ENCODE measurements at places on chromosomes 7 and 10.

GRCh38 chr10:86849181-86849894 lies 92.9 kb downstream of the BMPR1A start:
- peak; percentile 13 for DNase-seq

GRCh38 chr10:24444337-24444736 lies 235.4 kb downstream of the KIAA1217 start:
- DNase-seq, result peak; percentile 52

DNA sequence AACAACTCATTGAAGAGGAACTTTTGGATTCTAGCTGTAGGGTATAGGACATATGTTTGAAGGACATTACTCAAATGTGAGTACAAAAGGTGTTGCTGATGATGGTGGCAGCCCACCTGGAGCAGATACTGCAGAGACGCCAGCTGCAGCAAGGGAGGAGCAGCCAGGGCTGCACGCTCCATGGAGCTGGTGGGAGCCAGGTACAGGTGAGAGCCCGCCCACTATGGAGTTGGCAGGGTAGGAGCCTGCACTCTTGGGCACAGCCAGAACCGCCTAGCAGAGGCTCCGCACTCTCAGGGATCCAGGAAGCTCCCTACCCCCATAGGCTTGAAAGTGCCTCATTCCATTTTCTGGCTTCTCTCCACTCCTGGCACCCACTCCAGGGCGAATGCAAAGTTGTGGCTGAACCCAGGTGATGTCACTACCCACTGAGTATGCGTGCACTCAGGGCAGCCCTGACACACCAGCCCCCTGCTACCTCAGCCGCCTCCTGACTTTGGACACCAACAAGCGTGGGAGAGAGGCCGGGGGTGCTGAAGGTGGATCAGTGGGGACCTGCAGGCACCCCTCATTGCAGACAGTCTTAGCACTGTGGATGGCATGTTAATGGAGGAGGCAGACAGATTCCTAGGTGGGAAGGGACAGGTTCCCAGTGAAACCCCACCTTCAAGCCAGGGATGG lies 761.1 kb downstream of the IPMK start:
- DNase-seq, result no peak

DNA sequence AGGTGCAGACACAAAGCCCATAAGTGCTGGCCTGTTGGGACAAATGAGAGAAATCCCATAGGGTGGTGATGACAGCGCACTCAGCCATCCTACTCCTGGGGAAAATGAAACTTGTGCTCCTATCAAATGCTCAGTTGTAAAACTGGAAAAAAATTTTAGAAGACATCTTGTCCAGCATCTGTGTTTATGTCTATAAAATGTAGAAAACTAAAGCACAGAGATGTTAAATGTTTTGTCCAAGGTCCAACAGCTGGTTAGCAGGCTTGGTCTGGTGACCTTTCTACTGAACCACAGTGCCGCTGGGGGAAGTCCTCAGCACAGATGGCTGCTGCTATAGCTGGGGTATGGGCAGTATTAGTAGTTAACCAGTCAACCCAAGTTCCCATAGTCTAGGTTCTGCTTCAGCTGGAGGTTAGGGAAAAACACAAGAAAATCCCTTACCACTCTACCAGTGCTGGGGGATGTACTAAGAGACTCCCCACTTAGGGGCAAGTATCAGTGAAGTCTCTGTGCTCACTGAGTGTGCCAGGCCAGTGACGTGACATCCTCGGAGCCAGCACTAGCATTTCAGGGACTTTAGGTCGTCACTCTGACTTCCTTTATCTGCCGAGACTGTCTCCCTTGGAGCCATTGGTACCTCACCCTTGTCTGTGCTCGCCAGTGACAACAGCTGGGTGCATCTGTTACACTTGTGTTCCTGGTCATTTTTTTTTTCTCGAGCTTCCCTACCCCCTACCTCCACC lies 1.9 kb downstream of the TSPAN33 start:
- no peak for DNase-seq

- no peak for DNase-seq
Measured at GRCh38 chr10:63106111-63106755, 26.9 kb upstream of the NRBF2 start.

DNA sequence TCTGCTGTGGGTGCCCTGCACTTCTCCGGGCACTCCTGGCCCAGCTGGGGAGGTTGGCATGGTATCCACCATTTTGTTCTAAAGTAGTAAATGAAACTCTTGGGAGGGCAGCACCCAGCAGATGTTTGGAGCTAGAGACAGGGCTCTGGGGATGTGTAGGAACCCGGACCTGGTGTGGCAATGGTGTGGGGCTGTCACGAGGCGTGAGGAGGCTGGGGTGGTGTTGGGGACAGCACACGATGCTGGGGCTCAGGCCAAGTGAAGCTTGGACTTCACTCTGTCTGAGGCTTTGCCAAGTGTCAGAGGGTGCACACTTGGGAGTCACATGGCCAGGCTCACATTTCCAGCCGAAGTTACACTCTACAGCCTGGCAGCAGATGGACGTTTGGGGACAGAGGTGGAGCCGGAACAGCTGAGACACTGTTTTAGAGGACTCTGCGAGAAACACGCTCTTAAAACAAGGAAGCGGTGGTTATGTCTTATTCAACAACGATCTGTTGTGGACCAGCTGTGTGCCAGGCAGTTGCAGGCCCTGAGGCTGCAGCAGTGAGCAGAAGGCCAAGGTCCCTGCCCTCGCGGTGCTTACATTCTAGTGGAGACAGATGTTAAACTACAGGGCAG lies 118.2 kb downstream of the CUX1 start:
- no peak for DNase-seq

DNA sequence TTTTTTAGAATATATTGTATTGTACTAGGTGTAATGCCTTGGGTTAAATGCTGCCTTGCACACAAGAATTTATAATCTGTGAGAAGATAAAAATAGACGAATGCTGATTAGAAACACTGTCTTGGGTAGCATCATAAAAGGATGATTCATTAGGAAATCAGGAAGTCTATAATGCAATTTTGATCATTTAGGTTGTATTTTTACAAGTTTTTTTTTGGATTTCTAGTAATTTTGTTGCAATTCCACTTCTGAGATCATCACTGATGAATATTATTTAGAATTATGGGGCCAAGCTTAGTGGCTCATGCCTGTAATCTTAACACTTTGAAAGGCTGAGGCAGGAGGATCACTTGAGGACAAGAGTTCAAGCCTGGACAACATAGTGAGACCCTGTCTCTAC lies 29.6 kb downstream of the WBP1L start:
- no peak for DNase-seq

DNA sequence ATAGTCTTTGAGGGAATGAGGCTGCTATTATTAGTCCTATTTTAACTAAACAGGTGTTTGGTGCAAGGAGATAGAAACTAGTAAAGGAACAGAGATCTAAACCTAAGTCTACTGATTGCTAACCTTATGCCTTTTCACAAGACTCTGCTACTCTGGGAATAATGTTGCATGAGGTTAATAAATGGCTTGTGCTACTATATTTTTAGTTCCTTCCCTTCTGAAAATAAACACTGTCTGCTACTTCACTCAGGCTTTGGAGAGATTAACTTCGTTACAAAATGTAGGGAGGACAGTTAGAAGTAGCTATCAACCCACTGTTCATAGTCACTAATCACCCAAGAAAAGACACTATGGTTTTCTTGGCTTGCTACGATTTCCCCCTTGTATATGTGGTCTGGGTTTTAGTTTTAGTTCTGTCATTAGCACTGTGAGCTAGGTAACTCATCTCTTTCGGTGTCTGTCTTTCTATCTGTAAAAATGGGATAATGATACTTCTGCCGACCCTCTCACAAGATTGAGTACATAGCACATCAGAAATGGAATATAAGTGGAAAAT lies 296.2 kb downstream of the LRRTM3 start:
- DNase-seq, result no peak

- DNase-seq, result no peak
Measured at GRCh38 chr10:12657489-12657888, 308.1 kb downstream of the CAMK1D start.

DNA sequence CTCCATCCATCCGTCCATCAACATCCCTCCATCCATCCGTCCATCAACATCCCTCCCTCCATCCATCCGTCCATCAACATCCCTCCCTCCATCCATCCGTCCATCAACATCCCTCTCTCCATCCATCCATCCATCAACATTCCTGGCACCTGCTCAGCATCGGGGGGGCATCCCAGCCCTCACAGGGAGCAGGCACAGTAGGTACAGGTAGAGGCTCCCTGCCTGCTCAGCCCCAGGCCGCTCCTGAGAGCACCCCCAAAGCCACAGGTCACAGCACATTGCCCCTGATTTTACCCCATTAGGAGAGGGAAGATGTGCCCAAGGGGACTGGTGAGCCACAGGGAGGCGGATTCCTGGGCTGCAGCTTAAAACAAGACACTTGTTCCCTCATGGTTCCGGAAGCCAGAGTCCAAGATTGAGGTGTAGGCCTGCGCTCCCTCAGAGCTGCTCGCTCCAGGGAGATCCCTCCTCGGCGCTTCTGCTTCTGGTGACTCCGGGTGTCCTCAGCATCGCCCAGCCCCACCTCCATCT lies 21.1 kb upstream of the CFAP46 start:
- DNase-seq, result no peak

DNA sequence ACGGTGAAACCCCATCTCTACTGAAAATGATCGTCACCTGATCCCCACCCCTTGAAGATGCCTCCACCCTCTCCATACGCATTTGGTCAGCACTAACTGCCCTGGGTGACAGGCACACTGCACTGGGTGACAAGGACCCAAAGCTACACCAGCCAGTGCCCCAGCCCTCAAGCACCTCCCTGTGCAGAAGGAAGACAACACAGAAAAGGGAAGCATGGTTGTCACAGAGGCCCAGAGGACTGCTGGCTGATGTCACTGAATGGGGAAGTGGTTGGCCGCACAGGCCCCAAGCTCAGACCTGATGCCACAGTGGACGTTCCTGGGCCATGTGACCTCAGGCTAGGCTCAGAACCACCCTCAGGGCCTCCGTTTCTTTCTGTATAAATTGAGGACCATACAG lies 4.2 kb upstream of the PILRA start:
- DNase-seq, result no peak

DNA sequence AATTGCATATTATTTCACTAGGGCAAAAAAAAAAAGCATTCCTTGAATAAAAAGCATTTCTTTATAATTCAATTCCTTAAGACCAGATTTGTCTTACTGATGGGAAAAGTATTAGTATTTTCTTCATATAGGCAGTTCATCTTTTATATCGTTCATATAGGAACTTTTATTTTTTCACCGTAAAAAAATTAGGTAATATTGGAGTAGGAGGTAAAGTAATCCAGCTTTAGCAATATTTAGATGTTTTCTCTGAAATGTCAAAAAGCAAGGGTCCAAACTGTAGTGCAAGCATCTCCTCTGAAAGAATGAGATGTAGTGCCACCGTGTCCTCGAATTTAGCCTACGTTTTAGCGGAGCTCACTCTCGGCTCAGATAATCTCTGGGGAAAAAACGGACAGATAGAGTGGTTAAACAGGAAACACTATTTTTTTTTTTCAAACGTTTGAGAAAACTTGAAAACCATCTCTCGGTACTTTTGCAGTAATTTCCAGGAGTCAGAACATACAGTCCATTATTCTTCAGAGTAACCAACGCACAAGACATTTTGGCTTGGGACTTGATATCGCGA lies 5.5 kb upstream of the SPAG6 start:
- no peak for DNase-seq

- DNase-seq, result no peak
Measured at GRCh38 chr10:73131301-73131700, 21.0 kb downstream of the NUDT13 start.

- no peak for DNase-seq
Measured at GRCh38 chr10:44966129-44966815, 6.7 kb downstream of the RASSF4 start.

- no peak for DNase-seq
Measured at GRCh38 chr7:98808751-98809460, 60.9 kb downstream of the TMEM130 start.

DNA sequence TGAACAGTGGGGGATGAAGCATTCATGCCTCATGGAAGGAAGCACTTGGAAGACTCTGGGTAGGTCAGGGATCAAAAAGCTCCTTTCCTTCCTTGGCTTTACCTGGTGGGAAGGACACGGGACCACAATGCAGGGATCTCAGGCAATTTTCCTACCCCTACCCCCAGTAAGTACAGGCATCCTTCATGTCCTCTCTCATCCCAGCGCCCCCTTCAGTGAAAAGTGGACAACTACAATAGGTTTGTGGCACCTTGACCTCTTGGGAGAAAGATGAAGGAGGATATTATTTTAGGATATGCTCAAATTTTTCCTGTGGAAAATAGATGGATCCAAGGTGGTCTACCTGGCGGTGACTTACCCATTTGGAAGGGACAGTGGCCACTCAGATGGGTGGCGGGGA lies 16.5 kb downstream of the AFAP1L2 start:
- no peak for DNase-seq

- no peak for DNase-seq
Measured at GRCh38 chr10:29634764-29635625, at the start of gene SVIL. Gene SVIL (minus strand): TSS chr10:29634971. CDS start chr10:29555058, 79,913 bp downstream.

- DNase-seq, result no peak
Measured at GRCh38 chr7:151248346-151249033, at the start of gene SMARCD3. Gene SMARCD3 (minus strand): TSS chr7:151248694. CDS start chr7:151248562, 132 bp downstream.

DNA sequence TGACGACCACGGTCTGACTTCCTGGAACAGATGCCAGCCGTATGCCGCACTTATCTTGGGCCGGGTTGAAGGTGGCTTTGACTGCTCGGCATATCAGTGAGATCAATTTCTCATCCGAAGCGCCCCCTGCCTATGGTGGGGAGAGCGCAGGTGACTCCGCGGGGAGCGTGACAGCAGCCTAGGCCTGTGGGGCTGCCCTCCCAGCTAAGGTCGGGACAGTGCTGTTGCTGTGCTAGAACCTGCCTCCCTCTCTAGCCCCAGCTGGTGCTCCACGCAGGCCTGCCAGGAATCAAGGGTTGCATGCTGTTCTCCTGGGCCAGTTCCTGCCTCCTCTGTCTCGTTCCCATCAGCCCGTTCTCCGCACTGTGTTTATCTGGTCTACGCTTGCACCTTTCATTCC lies 49.8 kb downstream of the PODXL start:
- DNase-seq, result no peak

DNA sequence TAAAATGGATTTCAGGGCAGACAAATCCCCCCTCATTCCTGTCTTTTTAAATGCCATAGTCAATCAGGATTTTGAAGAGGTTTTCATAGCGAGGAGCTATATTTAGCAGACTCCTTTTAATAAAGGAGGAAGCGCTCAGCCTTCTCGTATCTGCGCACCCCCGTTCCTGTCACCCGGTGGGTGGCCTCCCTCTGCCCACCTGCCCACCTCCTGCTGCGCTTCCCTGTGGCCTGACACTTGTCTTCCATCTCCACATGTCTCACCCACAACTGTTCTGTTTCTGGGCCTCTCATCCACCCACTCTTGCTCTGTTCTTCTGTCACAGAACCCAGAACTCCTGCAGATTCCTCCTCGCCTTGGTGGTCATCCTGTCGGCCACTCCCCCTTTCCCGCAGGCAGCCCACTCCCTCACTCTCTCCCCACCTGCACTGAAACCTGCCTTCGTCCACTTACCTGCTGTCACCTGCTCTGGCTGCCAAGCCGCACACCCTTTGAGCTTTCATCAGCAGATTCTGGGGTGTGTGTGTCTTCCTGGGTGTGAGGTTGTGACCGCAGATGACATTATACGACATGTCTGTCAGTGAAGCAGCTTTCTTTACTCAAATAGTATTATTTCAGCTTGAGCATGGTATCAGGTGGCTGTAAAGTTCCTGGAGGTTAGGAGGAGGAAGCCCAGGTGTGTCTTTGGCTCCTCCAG lies 163.5 kb upstream of the AGK start:
- no peak for DNase-seq

Data from activated CD4-positive, alpha-beta T cell treated with anti-CD3 and anti-CD28 coated beads, Interleukin-2, Interleukin-4, amounts not matched to agents 100 ng/mL and 50 ng/mL, durations not matched to agents 16 hours and 8 hours (primary cell).